ENCODE measurements at places on chromosomes 5 and 9. TPM values are rescaled to one million over a fixed set of nuclear protein-coding genes. Genes with fewer than 3 reads are reported as not detected.

MCTP1 gene
- 147 TPM for total RNA-seq

GARIN3 gene
- total RNA-seq, result not detected

FBN2 gene
- 8.6 TPM for total RNA-seq

ABO gene
- under 0.01 TPM for total RNA-seq

PCDHGA4 gene
- total RNA-seq, result 8.4 TPM

GKAP1 gene
- 10.9 TPM for total RNA-seq

TSLP gene
- not detected for total RNA-seq

SPINK7 gene
- not detected for total RNA-seq

PCDHGA2 gene
- 6.9 TPM for total RNA-seq

NPM1 gene
- 412 TPM for total RNA-seq

RNF44 gene
- 8.6 TPM for total RNA-seq

PCDHGA5 gene
- 6.6 TPM for total RNA-seq

MYMK gene
- total RNA-seq, result not detected

EPB41L4B gene
- 3.7 TPM for total RNA-seq

FGD3 gene
- 14.2 TPM for total RNA-seq

NEUROG1 gene
- 1.1 TPM for total RNA-seq

ZSWIM6 gene
- 57.4 TPM for total RNA-seq

FAM78A gene
- 1.7 TPM for total RNA-seq

ARL14EPL gene
- not detected for total RNA-seq

CDKN2A gene
- total RNA-seq, result not detected

PCDHA9 gene
- 18.6 TPM for total RNA-seq

ACOT12 gene
- total RNA-seq, result 2.8 TPM

DND1 gene
- 0.31 TPM for total RNA-seq

CDC25C gene
- 2.3 TPM for total RNA-seq

SLC27A6 gene
- 0.62 TPM for total RNA-seq

FOXD4L3 gene
- 0.47 TPM for total RNA-seq

GZMA gene
- total RNA-seq, result not detected

ARID3C gene
- not detected for total RNA-seq

PCDHA12 gene
- 19.8 TPM for total RNA-seq

CBY3 gene
- not detected for total RNA-seq

RLN2 gene
- total RNA-seq, result not detected

TLX3 gene
- not detected for total RNA-seq

PCDHB6 gene
- total RNA-seq, result 3.1 TPM

ATP6V0E1 gene
- 43.5 TPM for total RNA-seq

RPL35 gene
- total RNA-seq, result 686 TPM

TMEM167A gene
- total RNA-seq, result 159 TPM
